Naive B cell (primary cell): ENCODE measurements at places on chromosomes 11 and 22. TPM values are rescaled to one million over a fixed set of nuclear protein-coding genes. Genes with fewer than 3 reads are reported as not detected.

The RTN4RL2 gene
- 0.12 TPM for polyA plus RNA-seq

The RAG2 gene
- not detected for polyA plus RNA-seq

The REXO2 gene
- 38.6 TPM for polyA plus RNA-seq

The HTATIP2 gene
- 61.5 TPM for polyA plus RNA-seq

The ARRB1 gene
- polyA plus RNA-seq, result 0.42 TPM

The ANO3 gene
- polyA plus RNA-seq, result not detected

The PTPN5 gene
- polyA plus RNA-seq, result not detected

The C11orf42 gene
- not detected for polyA plus RNA-seq

The NLRP14 gene
- polyA plus RNA-seq, result not detected

The C11orf91 gene
- polyA plus RNA-seq, result not detected

- peak; percentile 81 for DNase-seq
- H3K36me3 ChIP-seq, result no peaks in the 10 kb centered on the region
- peak within 1 kb of the TSS; percentile 94 for H3K4me3 ChIP-seq
- H3K27ac ChIP-seq, result peak within 1 kb of the TSS; percentile 94
- peaks cover 32% of the 10 kb centered on the region for H3K4me1 ChIP-seq
- no peaks in the 10 kb centered on the region for H3K27me3 ChIP-seq
Observed at GRCh38 chr11:64246871-64247728, at the start of gene PPP1R14B. PPP1R14B (minus strand) TSS chr11:64246943; CDS start chr11:64246673, 270 bp downstream.

- peaks cover 59% of the 10 kb centered on the region for H3K4me1 ChIP-seq
- peaks cover 12% of the 10 kb centered on the region for H3K36me3 ChIP-seq
- DNase-seq, result peak; percentile 83
Observed at GRCh38 chr22:33299245-33299956, 241.2 kb upstream of the SYN3 start.

DNA sequence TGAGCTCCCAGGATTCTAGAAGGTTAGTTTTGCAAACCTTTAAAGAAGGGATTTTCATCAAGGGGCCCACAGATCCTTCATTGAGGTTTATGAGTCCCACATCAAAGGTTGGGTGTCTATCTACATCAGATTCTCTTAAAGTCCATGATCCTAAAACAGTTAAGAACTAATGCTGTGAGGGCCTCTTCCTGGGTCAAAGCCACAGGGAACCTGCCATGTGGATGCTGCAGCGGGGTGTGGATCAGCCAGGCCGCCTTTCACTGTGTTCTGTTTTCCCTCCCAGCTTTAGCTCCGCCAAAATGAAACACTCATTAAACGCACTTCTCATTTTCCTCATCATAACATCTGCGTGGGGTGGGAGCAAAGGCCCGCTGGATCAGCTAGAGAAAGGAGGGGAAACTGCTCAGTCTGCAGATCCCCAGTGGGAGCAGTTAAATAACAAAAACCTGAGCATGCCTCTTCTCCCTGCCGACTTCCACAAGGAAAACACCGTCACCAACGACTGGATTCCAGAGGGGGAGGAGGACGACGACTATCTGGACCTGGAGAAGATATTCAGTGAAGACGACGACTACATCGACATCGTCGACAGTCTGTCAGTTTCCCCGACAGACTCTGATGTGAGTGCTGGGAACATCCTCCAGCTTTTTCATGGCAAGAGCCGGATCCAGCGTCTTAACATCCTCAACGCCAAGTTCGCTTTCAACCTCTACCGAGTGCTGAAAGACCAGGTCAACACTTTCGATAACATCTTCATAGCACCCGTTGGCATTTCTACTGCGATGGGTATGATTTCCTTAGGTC, 5.3 kb downstream of the SERPIND1 start:
- no peak overlapping the region for H3K4me3 ChIP-seq
- H3K27me3 ChIP-seq, result no peaks in the 10 kb centered on the region
- no peaks in the 10 kb centered on the region for H3K36me3 ChIP-seq
- DNase-seq, result no peak
- no peak overlapping the region for H3K27ac ChIP-seq

- H3K4me3 ChIP-seq, result no peak overlapping the region
- no peaks in the 10 kb centered on the region for H3K4me1 ChIP-seq
- no peak for DNase-seq
- no peak overlapping the region for H3K27ac ChIP-seq
- no peaks in the 10 kb centered on the region for H3K36me3 ChIP-seq
Observed at GRCh38 chr11:120894202-120894985, 129.5 kb upstream of the TBCEL start.

GRCh38 chr11:102608699-102609098, 16.4 kb downstream of the MMP20 start:
- no peak overlapping the region for H3K4me3 ChIP-seq
- no peaks in the 10 kb centered on the region for H3K27me3 ChIP-seq
- H3K27ac ChIP-seq, result no peak overlapping the region
- H3K36me3 ChIP-seq, result peaks cover 5% of the 10 kb centered on the region

- H3K27me3 ChIP-seq, result no peaks in the 10 kb centered on the region
- no peak for DNase-seq
- H3K4me3 ChIP-seq, result no peak overlapping the region
- H3K27ac ChIP-seq, result no peak overlapping the region
- H3K4me1 ChIP-seq, result no peaks in the 10 kb centered on the region
- peaks cover 10% of the 10 kb centered on the region for H3K36me3 ChIP-seq
Observed at GRCh38 chr11:85787168-85787567, 23.8 kb downstream of the SYTL2 start.

- no peak overlapping the region for H3K4me3 ChIP-seq
- H3K36me3 ChIP-seq, result no peaks in the 10 kb centered on the region
Observed at GRCh38 chr11:41449483-41450050, 9.9 kb downstream of the LRRC4C start.

GRCh38 chr22:43128116-43128515, 15.1 kb downstream of the MCAT start:
- H3K27me3 ChIP-seq, result peaks cover 15% of the 10 kb centered on the region
- H3K4me1 ChIP-seq, result peaks cover 21% of the 10 kb centered on the region
- H3K27ac ChIP-seq, result no peak overlapping the region
- DNase-seq, result no peak
- no peak overlapping the region for H3K4me3 ChIP-seq

- no peak for DNase-seq
- H3K36me3 ChIP-seq, result no peaks in the 10 kb centered on the region
- no peaks in the 10 kb centered on the region for H3K27me3 ChIP-seq
- H3K27ac ChIP-seq, result no peak overlapping the region
- H3K4me1 ChIP-seq, result peaks cover 40% of the 10 kb centered on the region
- H3K4me3 ChIP-seq, result peak overlapping the region; percentile 57
Observed at GRCh38 chr22:46062232-46062615, 85.3 kb upstream of the WNT7B start.

- H3K27ac ChIP-seq, result no peak overlapping the region
- DNase-seq, result no peak
- H3K4me3 ChIP-seq, result no peak overlapping the region
- no peaks in the 10 kb centered on the region for H3K27me3 ChIP-seq
- H3K4me1 ChIP-seq, result peaks cover 12% of the 10 kb centered on the region
Observed at GRCh38 chr11:6414874-6415328, 4.0 kb downstream of the APBB1 start.

- H3K36me3 ChIP-seq, result peaks cover 15% of the 10 kb centered on the region
- no peak overlapping the region for H3K4me3 ChIP-seq
- peaks cover 31% of the 10 kb centered on the region for H3K4me1 ChIP-seq
- DNase-seq, result no peak
- peaks cover 24% of the 10 kb centered on the region for H3K27me3 ChIP-seq
Observed at GRCh38 chr11:114221037-114221436, 75.2 kb upstream of the NNMT start.

DNA sequence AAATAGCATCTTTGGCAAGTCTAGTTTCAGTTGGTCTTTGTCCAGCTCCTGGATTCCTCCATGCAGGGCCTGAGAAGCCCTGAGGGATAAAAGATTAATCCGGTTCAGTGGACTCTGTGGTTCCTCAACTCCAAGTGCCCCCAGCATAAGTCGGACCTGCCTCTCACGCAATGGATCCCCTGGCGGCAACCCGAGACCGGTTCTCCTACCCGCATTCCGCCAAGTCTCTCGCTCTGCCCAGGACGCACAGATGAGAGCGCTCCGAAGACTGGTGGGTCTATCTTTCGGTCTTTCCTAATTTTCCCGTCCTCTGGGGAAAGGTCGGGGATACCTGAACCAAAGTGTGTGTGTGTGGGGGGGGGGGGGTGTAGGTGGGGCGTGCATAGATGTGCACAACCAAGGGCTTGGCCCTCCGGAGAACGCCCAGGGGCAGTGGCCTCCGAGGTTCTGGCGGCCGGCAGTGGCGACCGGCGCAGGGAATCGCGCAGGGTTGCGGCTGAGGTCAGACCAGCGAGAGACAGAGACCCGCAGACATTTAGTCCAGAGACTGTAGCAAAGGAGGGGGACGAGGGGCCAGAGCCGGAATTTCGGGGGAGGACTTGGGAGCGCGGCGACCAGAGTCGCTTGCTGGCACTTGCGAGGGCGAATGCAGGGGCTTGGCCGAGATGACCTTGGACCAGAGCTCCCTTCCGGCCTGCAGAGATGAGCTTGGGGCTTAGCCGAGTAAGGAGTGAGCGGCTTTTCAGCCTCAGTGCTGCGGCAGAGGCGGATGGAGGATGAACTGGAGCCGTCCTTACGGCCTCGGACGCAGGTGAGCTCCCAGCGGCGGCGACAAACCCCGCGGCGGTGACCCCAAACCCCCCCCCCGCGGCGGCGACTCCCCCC, 712 bp upstream of the SLC2A11 start:
- no peaks in the 10 kb centered on the region for H3K36me3 ChIP-seq
- H3K27me3 ChIP-seq, result no peaks in the 10 kb centered on the region
- H3K27ac ChIP-seq, result peak overlapping the region; percentile 96
- H3K4me3 ChIP-seq, result peak overlapping the region; percentile 97

- peak; percentile 85 for DNase-seq
- peaks cover 31% of the 10 kb centered on the region for H3K4me1 ChIP-seq
- H3K27me3 ChIP-seq, result no peaks in the 10 kb centered on the region
- H3K36me3 ChIP-seq, result no peaks in the 10 kb centered on the region
- H3K4me3 ChIP-seq, result peak overlapping the region; percentile 71
- H3K27ac ChIP-seq, result peak overlapping the region; percentile 53
Observed at GRCh38 chr11:74783241-74783871, 34.7 kb downstream of the RNF169 start.

GRCh38 chr11:84215672-84216071, 929.5 kb upstream of the CCDC90B start:
- DNase-seq, result no peak
- H3K27me3 ChIP-seq, result no peaks in the 10 kb centered on the region
- no peaks in the 10 kb centered on the region for H3K36me3 ChIP-seq
- no peaks in the 10 kb centered on the region for H3K4me1 ChIP-seq
- no peak overlapping the region for H3K4me3 ChIP-seq

- H3K4me1 ChIP-seq, result no peaks in the 10 kb centered on the region
- H3K27ac ChIP-seq, result no peak overlapping the region
- peaks cover 5% of the 10 kb centered on the region for H3K27me3 ChIP-seq
- peaks cover 7% of the 10 kb centered on the region for H3K36me3 ChIP-seq
- DNase-seq, result no peak
Observed at GRCh38 chr11:19258641-19259230, 18.0 kb upstream of the E2F8 start.

- H3K4me3 ChIP-seq, result no peak overlapping the region
- no peak overlapping the region for H3K27ac ChIP-seq
- no peak for DNase-seq
- H3K27me3 ChIP-seq, result peaks cover 13% of the 10 kb centered on the region
- H3K4me1 ChIP-seq, result no peaks in the 10 kb centered on the region
- no peaks in the 10 kb centered on the region for H3K36me3 ChIP-seq
Observed at GRCh38 chr11:114785820-114786219, 107.5 kb downstream of the NXPE2 start.

DNA sequence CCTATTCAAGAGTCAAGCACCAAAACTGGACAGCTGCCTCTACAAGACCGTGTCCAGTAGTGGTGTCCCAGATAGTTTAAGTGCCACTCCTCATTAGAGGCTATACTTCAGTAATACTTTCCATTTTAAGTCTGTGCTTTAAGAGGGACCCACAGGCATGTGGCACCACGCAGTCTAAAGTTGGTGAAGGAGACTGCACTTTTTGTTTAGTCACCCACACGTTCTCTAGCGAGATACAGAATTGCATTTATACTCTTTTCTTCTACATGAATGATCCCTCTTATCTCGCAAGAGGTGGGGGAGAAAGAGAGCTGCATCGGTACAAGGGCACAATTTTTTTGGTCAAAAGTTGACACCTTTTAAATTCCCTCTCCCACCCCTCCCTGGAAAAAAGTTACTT, 41.5 kb downstream of the DDX6 start:
- peaks cover 25% of the 10 kb centered on the region for H3K36me3 ChIP-seq
- peaks cover 3% of the 10 kb centered on the region for H3K4me1 ChIP-seq
- no peak overlapping the region for H3K27ac ChIP-seq
- no peaks in the 10 kb centered on the region for H3K27me3 ChIP-seq
- DNase-seq, result no peak
- H3K4me3 ChIP-seq, result peak overlapping the region; percentile 10

DNA sequence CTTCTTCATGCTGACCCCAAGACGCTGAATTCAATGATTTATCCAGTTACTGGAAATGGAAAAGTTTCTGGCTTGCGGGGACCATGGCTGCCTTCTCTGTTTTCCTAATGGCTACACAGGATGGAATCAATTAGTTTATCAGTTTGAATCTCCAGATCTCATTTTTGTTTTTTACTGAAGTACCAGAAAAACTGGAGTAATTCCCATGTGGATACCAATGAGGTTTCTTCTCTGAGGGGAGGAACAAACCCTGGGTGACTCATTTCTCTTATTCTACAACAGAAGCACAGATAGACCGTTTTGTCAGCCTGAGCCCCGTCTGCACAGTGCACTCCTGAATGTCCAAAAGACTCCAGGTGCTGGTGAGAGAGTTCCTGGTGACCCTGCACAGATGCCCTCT, 3.4 kb downstream of the ZNF195 start:
- H3K4me3 ChIP-seq, result no peak overlapping the region
- H3K4me1 ChIP-seq, result peaks cover 20% of the 10 kb centered on the region
- H3K27me3 ChIP-seq, result no peaks in the 10 kb centered on the region
- H3K27ac ChIP-seq, result peak overlapping the region; percentile 53
- no peak for DNase-seq

DNA sequence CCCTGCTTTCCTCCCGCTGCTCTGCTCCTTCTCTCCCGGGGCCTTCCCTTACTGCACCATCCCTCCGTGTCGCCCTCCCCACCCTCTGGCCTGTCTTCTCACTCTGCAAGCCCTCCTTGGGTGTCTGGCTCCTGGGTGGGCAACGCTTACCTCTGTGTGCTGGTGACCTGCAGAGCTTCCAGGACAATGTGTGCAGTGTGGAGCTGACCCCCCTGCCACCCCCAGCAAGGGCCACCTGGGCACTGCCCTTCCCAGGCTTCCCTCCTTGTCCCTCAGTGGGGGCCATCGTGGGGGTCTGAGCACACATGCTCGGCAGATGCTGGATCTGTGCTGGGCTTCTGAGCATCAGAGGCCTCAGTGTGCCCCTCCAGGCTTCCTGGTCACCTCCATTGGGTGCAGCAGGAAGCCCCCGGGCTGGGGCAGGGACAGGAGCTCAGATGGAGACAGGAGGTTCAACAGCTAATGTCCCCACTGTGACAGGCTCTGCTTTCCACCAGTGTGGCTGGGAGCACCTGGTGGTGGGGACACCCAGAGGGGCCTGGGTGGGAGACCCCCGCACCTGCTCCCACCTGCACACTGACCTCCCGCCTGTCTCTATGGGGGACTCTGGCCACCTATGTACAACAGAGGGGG, 7.8 kb upstream of the BRSK2 start:
- H3K27me3 ChIP-seq, result no peaks in the 10 kb centered on the region
- peak overlapping the region; percentile 92 for H3K27ac ChIP-seq
- DNase-seq, result no peak

- peaks cover 70% of the 10 kb centered on the region for H3K4me1 ChIP-seq
- H3K36me3 ChIP-seq, result peaks cover 12% of the 10 kb centered on the region
- H3K27ac ChIP-seq, result peak overlapping the region; percentile 100
- no peaks in the 10 kb centered on the region for H3K27me3 ChIP-seq
Observed at GRCh38 chr11:62556875-62557631, 10.4 kb upstream of the AHNAK start.

- no peaks in the 10 kb centered on the region for H3K36me3 ChIP-seq
- no peak for DNase-seq
- no peaks in the 10 kb centered on the region for H3K4me1 ChIP-seq
Observed at GRCh38 chr11:104465321-104465720, 301.4 kb upstream of the PDGFD start.

- peaks cover 20% of the 10 kb centered on the region for H3K27me3 ChIP-seq
- DNase-seq, result no peak
- H3K4me1 ChIP-seq, result no peaks in the 10 kb centered on the region
Observed at GRCh38 chr11:93295921-93296575, 34.5 kb upstream of the DEUP1 start.
